ENCODE measurements at places on chromosomes 5 and 9.

- no peak for DNase-seq
These were observed 17.4 kb downstream of the FRMPD1 start for GRCh38 chr9:37668116-37668601.

DNA sequence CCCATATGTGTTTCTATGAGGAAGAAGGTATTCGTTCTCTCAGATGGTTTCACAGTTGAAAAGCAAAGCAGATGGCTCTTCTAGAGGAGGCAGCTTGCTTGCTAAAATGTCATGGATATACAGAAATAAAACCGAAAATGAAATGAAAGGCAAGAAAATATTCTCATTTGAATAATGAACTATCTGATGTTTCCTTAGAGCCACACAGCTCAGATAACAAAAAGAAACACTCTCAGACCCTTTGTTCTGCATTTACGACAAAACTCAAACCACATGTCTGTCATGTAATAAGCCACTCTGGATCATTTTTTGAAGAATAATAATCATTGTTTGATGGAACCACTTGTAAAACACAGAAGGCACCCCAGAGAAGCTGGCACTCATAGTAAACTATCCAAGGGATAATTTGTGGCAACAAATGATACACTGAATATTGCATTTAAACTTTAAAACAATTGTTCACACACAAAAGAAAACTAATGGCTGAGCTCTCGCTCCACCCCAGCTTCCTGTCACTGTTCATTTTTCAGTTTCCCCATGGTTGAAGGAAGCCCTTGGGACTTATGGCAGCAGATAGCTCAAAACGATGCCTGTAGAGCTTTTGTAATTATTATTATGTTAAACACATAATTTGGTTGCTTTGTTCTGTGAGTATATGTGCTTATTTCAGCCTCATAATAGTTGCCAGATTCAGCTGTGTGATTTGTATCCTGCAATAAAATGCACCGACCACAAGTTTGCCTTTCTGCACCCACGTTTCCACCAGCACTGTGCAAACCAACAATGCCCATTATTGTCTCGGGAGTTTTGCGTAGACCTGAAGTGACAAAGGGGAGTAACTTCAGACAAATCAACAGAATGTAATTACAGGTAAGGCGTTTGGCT lies 256.0 kb downstream of the TMEM167A start:
- no peak for DNase-seq

GRCh38 chr5:167546270-167546669 lies 745.2 kb upstream of the WWC1 start:
- DNase-seq: no peak

GRCh38 chr9:98024702-98025101 lies 31.8 kb upstream of the NANS start:
- no peak for DNase-seq

DNA sequence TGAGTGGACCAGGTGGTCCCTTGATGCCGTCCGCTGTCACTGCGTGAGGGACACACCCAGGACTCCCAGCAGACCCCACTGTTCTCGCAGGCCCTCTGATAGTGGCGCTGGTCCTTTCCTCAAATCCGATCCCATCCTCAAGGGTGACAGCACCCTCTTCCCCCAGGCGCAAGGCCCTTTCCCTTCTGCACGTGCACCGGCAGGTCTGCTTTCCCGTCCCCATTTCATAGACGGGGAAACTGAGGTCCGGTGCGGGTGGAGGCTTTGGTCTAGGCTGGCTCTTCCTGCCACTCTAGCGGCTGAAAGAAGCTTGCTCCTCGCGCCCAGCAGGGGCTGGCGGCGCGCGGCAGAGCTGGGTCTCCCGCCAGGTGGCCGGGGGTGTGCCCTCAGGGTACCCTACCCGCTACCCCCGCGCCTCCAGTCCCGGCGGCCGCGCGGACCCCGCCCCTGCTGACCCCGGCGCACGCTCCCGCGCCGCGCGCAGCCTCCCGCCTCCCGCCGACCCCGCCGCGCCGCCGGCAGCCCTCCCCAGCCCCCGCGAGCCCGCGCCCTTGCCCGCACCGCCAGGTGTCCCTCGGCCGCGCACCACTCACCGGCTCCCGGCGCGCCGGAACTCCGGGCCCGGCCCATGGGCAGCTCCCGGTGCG lies 453 bp downstream of the RASGEF1C start:
- DNase-seq: no peak

DNA sequence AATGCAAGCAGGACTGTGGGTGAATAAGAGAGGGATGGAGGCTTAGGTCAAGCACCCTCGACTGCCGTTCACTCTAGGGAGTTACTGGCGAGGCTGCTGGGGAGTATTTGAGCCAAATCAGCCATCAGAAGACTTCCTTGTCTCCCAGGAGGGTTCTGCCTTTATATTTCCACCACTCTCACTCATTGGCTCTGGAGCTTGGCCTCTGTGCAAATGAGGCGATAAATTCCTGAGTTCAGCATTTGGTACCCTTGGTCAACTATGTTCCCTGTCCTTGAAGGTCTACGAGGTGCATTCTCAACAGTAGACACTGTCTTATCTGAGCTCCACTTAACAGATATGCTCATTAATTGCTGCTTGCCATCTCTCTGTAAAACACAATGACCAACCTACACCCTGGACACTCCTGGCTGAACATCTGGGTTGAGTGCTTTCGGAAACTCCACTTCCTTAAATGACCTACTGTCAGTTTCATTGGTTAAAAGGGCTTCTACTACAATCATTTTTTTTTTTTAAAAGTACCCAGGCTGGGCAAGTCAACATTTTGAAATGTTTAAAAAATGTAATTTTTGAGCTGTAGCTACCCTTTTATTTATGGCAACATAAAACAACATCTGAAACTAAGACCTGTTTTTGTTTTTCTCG lies 153.2 kb downstream of the NTRK2 start:
- DNase-seq: no peak

DNA sequence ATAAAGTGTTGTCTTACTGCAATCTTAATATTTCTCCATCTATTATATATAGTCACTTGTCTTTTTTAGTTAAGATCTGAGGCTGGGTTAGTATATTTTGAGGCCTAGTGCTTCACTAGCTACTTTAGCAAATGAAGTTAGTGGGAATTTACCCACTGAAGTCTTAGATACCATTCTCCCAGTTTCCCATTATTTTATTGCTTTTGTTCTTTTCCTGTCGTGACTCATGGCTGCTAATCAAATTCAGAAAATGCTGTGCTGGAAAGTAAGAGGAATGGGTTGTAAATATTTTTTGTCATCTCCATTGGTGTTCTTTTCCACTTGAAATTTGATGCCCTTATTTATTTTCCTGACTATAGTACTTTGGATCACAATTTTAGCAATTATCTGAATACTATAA lies 14.2 kb downstream of the TCERG1 start:
- no peak for DNase-seq

DNA sequence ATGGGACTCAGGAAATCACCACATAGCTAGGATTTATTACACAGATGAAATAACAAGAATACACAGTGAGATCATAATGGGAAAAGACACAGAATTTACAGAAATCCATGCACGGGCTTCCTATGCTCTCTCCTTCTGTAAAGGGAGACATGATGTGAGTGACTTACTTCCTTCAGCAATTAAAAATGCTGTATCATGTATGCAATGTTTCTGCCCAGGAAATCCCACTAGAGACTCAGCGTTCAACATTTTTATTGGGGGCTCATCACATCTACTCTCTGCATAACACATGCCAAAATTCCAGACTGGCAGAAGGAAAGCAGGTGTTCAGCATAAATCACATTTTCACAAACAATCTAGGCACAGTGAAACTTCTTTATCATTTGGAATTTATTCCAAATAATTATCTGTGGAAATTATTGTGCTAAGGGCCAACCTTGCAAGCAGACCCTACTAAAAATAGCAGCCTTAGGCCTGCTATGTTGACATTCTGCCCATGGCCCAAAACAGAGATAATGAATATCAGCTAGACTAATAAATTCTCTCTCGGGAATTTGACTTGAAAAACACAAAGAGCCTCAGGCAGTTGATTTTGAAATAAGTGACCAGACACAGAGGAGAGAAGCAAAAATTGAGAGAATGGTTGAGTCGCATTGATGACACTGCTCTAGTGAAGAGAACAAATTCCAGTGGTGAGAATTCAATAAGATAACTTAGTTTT lies 31.4 kb upstream of the SELENOP start:
- DNase-seq: no peak

GRCh38 chr5:169827769-169828168 lies 152.5 kb downstream of the INSYN2B start:
- DNase-seq: no peak

GRCh38 chr9:111004936-111005335 lies 33.3 kb downstream of the LPAR1 start:
- DNase-seq: no peak

GRCh38 chr5:170511551-170512258 lies 7.9 kb downstream of the KCNIP1 start:
- no peak for DNase-seq

DNA sequence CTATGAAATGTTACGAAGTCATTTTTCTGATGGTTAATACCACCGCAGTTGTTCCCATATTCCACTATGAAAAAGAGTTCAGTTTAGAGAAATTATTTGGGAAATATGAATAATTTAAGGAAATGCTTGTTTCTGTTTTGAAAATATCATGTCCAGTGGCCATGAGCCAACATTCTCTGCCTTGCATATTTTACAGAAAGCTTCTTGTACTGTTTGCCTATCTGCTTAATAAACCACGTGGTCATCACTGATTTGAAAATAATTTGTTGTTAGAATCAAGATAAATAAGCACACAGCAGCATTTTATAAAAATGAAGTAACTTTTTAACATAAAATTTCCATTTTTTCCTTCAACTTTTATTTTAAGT lies 381.5 kb upstream of the CDH18 start:
- DNase-seq: no peak

GRCh38 chr5:369151-369868 lies 47.8 kb downstream of the AHRR start:
- no peak for DNase-seq

- no peak for DNase-seq
These were observed 96.3 kb downstream of the GLDC start for GRCh38 chr9:6549106-6549800.

GRCh38 chr9:7055171-7055903 lies 297.6 kb downstream of the KDM4C start:
- no peak for DNase-seq

- no peak for DNase-seq
These were observed 342.5 kb downstream of the SPATA31D1 start for GRCh38 chr9:82331079-82331478.

- no peak for DNase-seq
These were observed 51.9 kb downstream of the NEURL1B start for GRCh38 chr5:172692981-172693380.

DNA sequence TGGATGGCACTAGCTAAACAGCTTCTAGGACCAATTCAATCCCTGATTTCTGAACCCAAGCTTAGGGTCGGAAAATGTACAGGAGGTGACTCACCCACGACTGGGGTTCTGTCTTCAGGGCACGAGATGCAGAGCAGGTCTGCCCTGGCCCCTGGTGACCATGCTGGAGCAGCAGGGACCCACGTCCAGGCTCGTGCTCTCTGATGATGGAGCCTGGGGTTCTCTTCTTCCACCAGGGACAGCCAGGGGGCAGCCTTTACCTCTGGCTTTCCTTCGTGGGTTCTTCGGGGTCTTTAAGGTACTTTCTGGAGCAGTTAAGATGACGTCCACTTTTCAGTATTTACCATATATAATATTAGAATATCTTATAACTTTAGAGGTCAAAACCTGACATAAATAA lies 2.1 kb downstream of the CFAP77 start:
- no peak for DNase-seq

DNA sequence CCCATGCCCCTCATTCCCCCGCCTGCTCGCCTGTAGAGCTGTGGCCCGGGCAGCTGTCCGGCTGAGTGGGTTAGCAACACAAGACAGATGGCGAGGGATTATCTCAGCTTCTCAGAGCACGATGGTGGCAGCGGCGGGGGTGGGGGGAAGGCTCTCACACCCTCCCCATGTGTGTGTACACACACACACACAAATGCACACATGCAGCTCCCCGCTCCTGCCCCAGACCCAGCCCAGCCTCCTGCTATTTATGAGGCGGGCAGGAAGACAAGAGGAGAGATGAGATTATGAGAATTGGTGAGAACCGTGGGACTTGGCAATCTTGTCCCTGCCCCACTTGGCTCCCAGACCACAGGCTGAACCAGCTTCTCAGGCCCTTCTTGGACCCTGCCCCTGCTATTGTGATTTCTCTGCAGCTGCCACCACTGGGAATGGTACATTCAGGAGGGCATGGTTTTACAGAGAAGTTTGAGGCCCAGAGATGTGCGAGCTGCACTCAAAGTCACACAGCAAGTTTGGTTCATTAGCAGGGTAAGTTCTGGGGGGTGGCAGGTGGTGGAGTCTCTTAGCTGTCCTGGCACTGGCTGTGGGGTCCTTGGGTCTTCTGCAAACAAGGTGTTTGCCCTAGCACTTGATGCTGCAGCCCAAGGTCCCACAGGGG lies 51.0 kb upstream of the PSD2 start:
- no peak for DNase-seq

- no peak for DNase-seq
These were observed 1771.7 kb upstream of the CDH9 start for GRCh38 chr5:28809811-28810750.

- DNase-seq: no peak
These were observed 79.4 kb downstream of the SLCO4C1 start for GRCh38 chr5:102216678-102217077.

GRCh38 chr9:36433386-36433785 lies 33.3 kb upstream of the RNF38 start:
- no peak for DNase-seq

DNA sequence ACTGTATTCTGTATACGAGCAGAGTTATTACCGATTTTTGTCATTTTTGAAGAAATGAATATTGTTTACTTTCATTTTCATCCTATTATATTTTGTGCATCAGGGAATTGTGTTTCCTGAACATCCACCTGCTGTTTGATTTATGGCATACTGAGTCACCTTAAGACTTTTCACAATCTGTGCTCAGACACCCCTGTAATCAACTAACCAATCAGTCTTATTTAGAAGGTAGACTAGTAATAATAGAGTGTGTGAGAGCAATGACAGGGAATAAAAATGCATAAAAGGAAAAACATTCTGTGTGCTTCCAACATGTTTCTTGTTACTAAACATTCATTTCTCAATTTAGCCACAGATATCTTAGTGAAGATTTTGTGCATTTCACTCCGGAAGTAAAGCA lies 1413.6 kb upstream of the ACO1 start:
- no peak for DNase-seq

DNA sequence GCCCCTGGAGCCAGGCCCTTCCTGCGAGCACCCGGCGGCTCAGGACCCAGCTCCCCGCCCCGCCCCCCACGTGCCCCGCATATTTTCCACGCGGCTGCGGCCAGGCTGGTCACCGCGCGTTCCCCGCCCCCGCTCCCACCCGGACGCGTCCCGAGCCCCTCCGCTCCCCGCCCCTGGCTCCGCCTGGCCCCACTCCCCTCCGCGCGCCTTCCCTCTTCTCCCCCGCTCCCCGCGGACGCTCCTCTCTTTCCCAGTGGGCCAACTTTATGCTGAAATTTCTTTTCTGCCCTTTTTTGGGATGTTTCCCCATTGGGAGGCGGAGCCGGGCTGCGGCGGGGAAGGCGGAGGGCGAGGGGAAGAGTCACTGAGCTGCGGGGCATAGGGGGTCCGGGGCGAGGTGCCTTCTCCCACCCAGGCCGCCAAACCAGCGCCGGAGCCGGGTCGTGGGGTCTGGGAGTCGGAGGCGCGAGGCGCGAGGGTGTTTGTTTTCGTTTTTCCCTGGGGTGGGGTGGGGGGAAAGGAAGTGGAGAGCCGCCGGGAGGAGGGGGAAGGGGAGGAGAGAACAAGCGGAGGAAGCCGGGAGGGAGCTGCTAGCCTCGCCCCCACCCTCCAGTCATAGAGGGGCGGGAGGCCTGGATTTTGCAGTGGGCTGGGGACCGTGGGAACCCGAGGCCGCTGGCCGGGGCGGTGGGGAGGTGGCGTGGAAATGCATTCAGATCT lies 1.0 kb upstream of the TPM2 start:
- DNase-seq: peak; percentile 20

GRCh38 chr5:143314659-143315058 lies 88.8 kb downstream of the NR3C1 start:
- DNase-seq: no peak
